ENCODE measurements at places on chromosomes 5 and 9.
A peak's percentile ranks its signal among the peaks of the same experiment; 100 is the strongest.

- no peak for DNase-seq
These were observed 69.1 kb downstream of the XRCC4 start for GRCh38 chr5:83146441-83146840.

- DNase-seq, result no peak
These were observed 5.2 kb downstream of the CCDC152 start for GRCh38 chr5:42761791-42762190.

- DNase-seq, result peak; percentile 80
These were observed 84.9 kb downstream of the TRPM3 start for GRCh38 chr9:71036501-71036900.

- no peak for DNase-seq
These were observed 171.4 kb upstream of the DAP start for GRCh38 chr5:10932426-10932825.

DNA sequence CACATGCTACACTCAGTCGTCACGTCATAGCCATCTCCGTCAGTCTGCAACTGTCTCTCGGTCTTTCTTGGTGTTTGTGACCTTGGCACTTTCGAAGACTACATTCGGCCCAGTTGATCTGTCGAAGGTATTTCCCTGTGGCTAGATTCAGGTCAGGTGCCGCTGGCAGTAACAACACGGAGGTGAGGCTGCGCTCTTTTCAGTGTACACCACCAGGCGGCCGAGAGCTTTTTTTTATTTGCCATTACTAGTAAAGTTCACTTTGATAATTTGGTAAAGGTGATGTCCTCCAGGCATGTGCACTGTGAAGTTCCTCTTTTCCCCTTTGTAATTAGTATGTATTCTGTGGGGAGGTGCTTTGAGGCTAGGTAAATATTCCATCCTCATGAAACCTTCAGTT, 49.7 kb downstream of the RNF130 start:
- DNase-seq, result no peak

GRCh38 chr5:170337045-170337733, 39.6 kb upstream of the LCP2 start:
- DNase-seq, result no peak

DNA sequence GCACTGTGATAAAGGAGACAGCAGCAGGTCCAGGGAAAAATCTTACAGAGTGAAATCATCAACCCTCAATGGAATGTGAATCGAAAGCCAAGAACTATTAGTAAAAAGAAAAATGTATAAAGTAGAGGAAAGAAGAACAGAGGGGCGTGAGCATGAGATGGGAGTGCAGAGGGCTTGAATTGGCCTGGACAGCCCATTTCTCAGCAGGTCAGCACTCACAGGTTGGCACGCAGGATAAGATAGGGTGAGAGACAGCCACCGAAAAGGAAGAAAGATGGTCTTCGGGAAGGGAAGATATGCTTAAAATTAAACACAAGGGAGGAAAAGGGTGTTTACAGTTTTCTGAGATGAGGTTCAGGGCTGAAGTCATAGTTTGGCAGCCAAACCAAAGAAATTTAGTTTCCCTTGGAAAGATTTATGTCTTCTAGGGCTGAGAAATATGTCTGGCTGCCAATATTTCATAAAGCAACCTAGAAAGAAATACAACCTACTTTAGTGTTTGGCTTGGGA, 524.7 kb downstream of the SPATA31D1 start:
- DNase-seq, result no peak

DNA sequence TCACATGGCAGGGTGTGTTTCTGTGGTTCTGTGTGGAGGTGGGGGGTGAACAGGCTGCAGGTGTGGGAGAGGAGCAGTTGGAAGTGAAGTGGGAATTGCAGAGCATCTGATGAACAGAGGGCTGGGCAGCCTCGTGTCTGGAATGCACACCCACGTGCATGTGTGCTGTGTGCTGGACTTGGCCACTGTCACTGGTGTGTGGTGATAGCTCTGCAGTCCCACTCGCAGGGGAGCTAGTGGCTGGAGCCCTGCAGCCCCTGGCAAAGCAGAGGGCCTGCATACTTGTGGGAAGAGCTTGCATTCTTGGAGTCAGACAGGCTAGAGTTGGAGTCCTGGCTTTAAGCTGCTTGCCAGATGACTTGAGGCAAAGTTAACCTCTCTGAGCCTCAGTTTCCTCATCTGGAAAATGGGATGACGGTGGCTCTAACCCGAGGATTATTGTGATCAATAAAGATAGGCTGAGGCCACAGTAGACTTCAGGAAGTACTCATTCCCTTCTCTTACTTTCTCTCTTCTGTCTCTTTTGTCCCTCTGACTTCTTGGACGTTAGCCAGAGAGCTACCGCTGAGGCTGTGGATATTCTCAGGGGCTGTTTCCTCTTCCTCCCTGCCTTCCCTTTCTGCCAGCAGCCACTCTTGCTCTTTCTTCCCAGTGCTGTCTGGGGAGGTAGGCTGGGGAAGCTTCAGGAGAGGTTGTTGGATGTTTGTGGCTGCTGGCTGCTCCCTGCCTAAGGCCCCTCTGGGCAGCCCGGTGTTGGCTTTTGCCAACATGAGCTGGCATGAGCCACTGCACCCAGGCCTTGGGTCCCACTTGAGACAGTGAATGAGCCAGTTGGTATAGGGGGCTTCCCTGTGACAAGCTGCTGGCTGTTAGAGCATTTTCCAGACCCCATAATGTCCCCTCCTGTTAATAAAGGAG, 18.3 kb downstream of the PSAT1 start:
- DNase-seq, result peak; percentile 62

GRCh38 chr9:134591082-134591571, 50.5 kb upstream of the COL5A1 start:
- DNase-seq, result no peak

DNA sequence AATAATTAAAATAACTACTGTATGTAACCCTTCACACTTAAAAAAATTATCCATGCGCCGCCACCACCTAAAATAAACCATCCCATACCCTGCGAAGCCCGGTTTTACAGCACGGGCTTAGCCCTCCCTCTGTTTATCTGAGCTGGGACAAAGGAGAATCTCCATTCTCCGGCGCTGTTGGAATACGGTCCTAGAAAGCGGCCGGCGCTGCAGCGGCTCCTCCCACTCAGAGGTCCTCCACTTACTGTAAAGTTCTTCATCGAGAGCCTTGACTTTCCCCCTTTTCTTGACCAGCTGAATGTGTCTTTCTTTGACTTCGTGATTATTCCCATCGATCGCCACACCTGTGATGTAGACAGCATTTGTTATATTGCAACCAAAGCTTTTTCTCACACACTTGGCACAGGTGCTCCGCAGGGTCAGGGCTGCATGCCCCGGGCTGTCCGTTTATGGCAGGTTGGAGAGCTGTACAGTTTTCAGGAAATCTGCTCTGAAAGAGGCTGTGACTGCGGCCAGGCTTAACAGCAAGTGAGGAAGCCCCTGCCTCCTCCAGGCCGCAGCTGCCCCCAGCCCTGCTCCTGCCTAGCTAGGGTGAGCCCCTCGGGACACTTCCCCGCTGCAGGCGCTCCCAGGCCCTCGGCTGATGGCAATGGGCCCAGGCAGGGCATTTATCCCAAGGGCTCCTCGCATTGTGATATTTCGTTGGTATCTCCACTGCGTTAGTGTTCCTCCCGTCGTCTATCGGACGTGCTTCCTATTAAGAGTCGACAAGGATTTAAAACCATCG, 16.7 kb downstream of the GFPT2 start:
- no peak for DNase-seq

DNA sequence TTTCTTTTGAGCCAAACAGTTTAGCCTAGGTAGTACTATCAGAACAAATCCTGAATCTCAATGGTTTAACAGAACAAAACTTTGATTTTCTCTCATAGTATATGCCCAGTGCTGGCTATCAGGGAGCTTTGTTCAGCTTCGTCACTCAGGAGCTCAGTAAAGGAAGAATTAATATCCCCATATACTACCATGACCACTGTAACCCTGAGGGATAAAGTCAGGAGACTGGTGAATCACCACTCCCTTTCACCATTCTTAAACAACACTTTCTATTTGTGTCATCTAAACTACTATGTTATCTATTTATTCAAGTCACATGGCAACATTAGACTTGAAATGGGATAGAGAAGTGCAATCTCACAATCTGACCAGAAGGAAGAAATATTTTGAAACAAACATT, 522.6 kb upstream of the COX7C start:
- no peak for DNase-seq

GRCh38 chr5:139382807-139383206, 290 bp downstream of the SLC23A1 start:
- no peak for DNase-seq

DNA sequence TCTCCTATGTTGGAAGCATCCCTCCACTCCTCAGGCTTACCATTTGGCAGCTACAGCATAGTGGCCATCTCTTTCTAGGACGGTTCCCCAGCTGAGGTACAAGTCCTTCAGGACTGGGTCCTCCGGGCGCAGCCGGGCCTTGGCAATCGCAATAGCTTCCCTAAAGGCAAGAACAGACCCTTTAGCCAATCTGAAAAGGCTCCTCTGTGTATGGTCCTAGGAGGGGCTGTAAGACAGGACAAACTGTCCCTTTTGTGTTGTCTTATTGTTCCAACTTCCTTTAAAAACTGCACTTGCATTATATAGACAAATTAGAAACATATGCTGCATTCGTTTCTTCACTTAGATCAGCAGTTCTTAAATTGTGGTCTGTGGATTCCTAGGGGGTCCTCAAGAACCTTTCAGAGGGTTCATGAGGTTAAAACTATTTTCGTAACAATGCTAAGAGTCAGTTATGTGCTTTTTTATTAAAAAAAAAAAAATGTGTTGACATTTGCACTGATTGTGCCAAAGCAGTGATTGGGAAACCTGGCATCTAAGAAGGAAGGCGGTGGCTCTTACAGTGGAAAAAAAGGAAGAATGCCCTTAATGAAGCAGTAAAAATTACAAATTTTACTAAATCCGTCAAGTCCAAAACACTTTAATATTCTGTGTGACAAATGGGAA, 38.7 kb downstream of the GEMIN5 start:
- no peak for DNase-seq

GRCh38 chr9:109599131-109599530, 101.0 kb upstream of the PTPN3 start:
- no peak for DNase-seq

GRCh38 chr9:13665418-13666066, 386.1 kb upstream of the MPDZ start:
- no peak for DNase-seq

- no peak for DNase-seq
These were observed 97.2 kb downstream of the PDZD2 start for GRCh38 chr5:31736127-31736526.

GRCh38 chr5:145776886-145777285, 58.3 kb downstream of the PRELID2 start:
- no peak for DNase-seq

- DNase-seq, result no peak
These were observed 125.9 kb upstream of the SARDH start for GRCh38 chr9:133864011-133864410.

DNA sequence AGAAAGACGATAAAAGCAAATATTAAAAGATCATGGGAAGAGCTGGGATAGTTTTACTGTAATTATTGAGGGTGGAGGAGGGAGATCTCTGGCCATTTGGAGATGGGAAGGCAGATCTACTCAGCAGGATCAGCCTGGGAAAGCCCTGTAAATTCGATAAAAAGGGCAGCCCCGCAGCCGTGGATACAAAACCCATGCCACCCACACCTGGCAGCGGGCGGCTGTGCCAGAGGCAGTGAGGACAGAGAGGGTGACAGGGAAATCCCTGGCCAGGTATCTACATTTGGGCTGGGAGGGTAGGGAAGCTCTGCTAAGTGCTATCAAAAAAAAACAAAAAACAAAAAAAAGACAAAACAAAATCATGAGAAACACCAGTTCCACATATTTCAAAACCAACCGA, 379.2 kb upstream of the IRX1 start:
- DNase-seq, result no peak

DNA sequence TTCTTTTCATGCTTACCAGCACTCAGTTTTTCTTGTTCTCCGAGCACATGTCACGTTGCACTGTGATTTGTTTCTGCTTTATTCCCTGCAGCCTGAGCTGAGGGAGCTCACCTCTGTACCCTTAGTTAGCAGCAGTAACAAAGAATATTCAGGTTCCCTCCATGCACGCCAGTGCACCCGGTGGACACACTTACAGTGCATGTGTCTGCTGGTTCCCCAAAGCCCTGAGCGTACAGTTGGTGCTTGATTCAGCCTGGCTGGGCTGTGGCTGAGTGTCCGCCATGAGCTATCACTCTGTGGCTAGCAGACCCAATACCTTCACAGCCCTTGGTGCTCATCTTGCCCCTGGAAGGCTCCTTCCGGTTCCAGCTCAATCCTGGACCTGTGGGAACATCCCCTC, 93.5 kb downstream of the MVB12B start:
- no peak for DNase-seq

GRCh38 chr5:150734579-150735384, 24.0 kb downstream of the DCTN4 start:
- no peak for DNase-seq

GRCh38 chr5:116559239-116559638, 15.4 kb downstream of the SEMA6A start:
- DNase-seq, result no peak

- DNase-seq, result no peak
These were observed 85.4 kb downstream of the NTRK2 start for GRCh38 chr9:84754881-84755280.

DNA sequence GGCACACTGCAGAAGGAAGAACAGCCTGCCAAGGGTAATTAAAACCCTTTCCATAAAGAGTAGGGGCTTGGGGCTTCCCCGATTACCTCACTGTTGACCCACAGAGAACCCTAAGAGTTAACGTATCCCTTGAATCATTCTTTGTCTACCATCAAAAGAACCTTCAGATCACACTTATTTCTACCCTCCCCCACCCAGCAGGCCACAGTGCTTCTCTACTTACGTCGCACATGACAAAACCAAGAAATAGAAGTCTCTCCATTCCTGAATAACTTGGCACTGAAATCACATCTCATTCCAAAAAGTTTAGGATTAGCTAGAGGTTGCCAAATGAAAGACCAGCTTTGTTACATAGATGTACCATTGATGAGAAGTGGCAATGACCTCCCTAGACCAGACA, 268.7 kb upstream of the GAS1 start:
- DNase-seq, result no peak

DNA sequence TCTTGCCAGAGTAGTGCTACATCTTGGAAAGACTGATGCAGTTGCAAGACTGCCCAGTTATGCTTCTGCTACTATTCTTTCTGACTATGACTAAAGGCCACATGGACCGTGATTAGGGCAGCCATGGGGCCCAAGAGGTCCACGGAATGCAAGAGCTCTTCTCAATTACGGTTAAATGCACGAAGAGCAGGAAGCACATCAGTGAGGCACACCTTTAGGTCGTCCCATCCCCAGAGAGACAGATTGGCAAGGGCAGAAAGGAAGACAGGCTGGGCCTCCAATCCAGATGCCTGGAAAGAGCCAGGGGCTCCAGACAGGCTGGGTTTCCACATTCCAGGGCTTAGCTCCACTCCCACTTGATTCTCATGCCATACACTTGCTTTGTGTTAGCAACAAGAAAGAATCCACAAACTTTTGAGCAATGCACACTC, 132.3 kb upstream of the SLIT3 start:
- no peak for DNase-seq

DNA sequence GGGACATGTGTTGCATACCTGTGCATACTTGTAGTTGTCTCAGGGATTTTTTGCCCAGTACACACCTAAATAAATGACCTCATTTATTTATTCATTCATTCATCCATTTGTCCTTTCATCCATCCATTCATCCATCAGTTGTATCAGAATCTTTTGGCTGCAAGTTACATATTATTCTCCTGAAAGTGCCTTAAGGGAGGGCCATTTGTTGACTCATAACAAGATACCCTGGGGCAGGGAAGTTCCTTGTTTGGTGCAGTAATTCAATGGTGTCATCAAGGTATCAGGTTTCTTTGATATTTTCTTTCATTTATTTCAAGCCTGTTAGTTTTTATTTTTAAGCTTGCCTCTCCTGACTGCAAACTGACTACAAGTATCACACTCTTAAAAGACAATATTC, 597.9 kb upstream of the TLE4 start:
- DNase-seq, result no peak
